ENCODE measurements at places on chromosomes 12 and 14. TPM values are rescaled to one million over a fixed set of nuclear protein-coding genes. Genes with fewer than 3 reads are reported as not detected.

Gene CMTM5
- not detected for total RNA-seq

Gene SLC17A8
- 0.33 TPM for total RNA-seq

Gene DBX2
- total RNA-seq, result not detected

- no peak overlapping the region for H3K27ac ChIP-seq
- no peaks in the 10 kb centered on the region for H3K27me3 ChIP-seq
- no peak for DNase-seq
- H3K36me3 ChIP-seq, result peaks cover 11% of the 10 kb centered on the region
These were observed 8.2 kb upstream of the ZNF410 start for GRCh38 chr14:73878436-73878835.

DNA sequence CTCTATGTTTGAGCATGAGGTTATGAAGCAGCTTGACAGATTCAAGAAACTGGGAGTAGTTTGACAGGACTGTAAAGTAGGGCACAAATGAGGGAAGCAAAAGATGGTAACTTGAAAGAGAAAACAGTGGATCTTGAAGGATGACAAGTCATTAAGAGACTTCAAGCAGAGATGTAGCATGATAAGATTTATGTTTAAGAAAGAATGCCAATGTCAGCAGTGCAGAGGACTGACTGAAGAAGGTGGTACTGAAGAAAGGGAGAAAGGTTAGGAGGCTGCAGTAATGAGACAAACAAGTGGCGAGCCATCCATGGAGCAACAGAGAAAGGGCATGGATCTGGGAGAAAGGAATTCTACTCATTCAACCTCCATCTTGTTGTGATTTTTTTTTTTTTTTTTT, 120.2 kb upstream of the RAP1B start:
- no peak overlapping the region for H3K4me3 ChIP-seq
- no peak for DNase-seq
- no peaks in the 10 kb centered on the region for H3K27me3 ChIP-seq
- H3K36me3 ChIP-seq, result no peaks in the 10 kb centered on the region

DNA sequence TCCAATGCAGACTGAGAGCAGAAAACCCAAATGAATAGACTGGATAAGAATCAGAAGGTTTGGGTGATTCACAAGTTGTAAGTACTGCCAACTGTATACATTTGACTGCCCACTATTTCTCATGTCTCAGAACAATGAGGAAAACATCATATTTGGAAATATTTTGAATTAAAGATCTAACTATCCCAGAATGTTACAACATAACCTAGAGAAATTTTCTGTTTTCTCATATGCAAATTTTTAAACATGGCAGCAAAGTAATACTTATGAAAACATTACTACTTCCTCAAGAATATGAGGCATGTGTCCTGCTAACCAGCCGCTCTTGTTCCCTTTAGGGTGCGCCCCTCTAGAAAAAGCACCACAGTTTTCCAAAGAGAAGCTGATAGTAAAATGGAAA, 179.9 kb downstream of the PTPRO start:
- H3K4me1 ChIP-seq, result no peaks in the 10 kb centered on the region
- H3K36me3 ChIP-seq, result no peaks in the 10 kb centered on the region
- H3K27ac ChIP-seq, result no peak overlapping the region
- H3K27me3 ChIP-seq, result no peaks in the 10 kb centered on the region

- no peaks in the 10 kb centered on the region for H3K27me3 ChIP-seq
- H3K27ac ChIP-seq, result no peak overlapping the region
- no peak overlapping the region for H3K4me3 ChIP-seq
- no peaks in the 10 kb centered on the region for H3K4me1 ChIP-seq
- H3K36me3 ChIP-seq, result no peaks in the 10 kb centered on the region
These were observed 52.7 kb downstream of the TTC8 start for GRCh38 chr14:88877192-88877591.
